ENCODE measurements at places on chromosomes 7 and 10. TPM values are rescaled to one million over a fixed set of nuclear protein-coding genes. Genes with fewer than 3 reads are reported as not detected.

DNA sequence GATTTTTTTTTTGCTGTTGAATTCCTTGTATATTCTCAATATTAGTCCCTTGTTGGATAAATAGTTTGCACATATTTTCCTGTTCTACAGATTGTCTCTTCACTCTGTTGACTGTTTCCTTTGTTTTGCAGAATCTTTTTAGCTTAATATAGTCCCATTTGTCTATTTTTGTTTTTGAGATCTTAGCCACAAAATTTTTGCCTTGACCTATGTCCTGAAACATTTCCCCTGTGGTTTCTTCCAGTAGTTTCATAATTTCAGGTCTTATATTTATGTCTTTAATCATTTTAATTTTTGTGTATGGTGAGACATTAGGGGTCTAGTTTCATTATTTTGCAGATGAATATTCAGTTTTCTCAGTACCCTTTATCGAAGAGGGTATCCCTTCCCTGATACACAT, 92.7 kb downstream of the LANCL2 start:
- DNase-seq, result no peak

- DNase-seq, result no peak
Measured at GRCh38 chr7:46532571-46532970, 611.5 kb upstream of the IGFBP3 start.

DNA sequence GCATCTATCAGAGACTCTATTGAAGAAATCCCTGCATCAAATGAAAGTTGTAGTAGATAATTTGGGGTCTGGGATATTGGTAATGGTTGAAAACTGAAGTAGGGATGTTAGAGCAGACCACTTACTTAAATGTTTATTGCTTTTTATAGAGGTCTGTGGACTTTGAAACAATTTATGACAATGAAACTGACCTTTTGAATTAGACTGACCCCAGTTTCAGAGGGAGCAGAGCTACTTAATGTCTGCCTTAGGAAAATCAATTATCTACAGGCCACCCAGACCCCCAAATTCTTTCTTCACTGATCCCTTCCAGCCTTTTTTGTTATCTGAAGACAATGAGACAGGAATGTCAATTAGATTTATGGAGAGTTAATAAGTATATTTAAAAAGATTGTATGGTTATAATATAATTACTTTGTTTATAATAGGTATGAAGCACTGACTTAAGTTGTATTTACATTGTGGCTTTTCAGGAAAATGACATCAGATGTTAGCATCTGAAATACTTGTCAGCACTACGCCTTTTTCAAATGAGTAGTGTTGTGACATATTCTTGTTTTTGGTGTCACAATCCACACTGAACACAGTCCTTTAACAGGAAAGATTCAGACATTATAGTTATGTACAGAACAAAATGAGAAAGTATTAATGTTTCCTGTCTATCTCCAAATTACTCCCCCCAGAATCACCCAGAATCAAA, 13.9 kb downstream of the MGAM2 start:
- DNase-seq, result no peak

DNA sequence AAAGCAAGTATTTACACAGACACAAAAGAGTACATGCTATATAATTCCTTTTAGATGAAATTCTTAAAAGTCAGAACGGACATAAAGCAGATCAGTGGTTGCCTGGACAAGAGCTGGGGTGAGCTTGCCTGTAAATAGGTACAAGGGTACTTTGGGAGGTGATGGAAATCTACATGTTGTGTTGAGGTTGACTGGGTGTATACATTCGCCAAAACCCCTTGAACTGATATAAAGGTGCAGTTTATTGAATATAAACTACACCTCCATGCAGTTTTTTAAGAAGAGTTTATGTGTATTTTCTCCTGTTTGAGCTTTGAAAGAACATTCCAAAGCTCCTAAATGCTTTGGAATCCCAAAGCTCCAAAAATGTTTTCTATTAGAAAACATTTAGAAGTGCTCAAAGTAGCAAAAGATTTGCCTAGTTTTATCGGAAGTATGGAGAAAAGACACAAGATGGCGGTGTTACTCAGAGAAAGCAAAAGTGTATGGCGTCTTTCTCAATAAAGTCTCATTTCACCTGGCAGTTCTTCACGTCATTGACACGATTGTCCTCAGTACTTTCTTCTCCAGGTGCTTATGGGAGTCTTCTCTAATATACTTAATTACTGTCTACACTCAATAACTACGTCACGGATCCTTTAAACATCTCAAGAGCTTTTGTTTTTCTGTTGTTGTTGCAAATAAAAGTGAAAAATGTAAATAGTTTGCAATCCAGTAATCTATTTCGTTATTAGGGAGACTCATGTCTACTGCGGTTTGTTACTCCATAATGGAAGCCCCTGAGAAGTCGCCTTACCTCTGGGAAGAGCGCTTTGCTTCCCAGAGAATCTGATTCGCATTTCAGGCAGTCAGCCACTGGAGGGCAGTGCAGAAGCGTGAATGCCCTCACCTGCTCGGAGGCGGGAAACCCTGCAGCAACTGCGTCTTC, 14.7 kb upstream of the SEC61G start:
- DNase-seq, result peak; percentile 73

DNA sequence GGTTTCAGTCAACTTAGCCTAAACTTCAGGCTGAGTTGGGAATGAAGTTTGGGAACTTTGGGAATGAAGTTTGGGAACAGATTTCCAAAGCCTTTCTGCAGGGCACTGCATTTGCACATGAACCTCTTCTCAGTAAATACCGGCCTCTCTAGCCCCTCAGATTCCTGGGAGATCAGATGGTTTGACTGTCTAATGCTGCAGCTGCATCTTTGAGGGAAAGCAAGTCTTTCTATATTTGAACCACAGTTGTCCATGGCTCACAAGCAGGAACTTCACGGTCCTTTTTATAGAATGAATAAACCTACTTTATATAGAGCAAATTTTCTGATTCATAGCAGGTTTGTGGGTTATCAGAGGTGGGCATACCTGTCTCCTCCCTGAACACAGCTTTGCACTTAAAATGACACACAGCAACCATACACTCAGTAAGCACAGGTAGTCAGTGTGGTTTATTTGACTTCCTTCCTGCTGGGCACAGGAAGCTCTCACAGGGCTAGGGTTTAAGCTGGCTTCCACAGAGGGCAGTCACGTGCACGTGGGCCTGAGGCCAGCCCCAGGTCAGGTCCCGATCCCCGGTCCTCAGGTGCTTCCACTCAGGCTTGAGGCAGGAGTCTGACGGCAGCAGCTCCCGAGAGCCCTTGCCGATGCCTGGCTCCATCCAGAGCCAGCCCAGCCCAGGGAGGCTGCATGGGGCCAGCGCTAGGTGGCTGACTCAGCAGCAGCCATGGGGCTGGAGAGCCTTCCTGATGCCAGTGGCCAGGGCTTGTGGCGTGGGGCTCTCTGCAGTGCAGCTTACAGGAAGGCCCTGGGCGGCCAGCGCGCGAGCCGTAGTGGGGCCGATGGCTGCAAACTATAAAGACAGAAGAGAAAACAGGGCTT, 12.8 kb upstream of the MMP21 start:
- DNase-seq, result no peak

GRCh38 chr10:86262688-86263181, 103.9 kb downstream of the GRID1 start:
- no peak for DNase-seq

The ARHGAP21 gene
- 26.6 TPM for total RNA-seq

The PPP1R3C gene
- 18.7 TPM for total RNA-seq

- DNase-seq, result no peak
Measured at GRCh38 chr7:154441811-154442210, 389.6 kb downstream of the DPP6 start.

DNA sequence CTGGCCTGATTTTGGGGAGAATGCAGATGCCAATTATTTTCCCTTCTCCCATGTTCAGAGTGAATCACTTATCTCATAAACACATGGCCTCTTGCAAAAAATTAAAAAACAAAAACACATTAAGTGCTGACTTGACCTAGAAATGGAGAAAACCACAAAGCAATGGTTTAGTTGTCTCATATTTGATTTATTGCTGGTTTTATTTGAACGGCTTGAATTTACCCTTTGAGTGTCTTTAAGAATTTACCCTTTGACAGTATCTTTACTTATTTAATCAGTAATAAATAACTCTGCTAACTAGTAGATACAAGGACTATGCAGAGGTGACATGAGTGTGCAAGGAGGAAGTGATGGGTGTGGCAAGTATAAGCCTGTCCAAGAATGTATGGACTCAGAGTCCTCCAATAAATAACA, 68.1 kb upstream of the GSDME start:
- DNase-seq, result no peak

GRCh38 chr10:59325116-59325515, 37.2 kb downstream of the FAM13C start:
- no peak for DNase-seq

The NAT16 gene
- not detected for total RNA-seq

The IDI2 gene
- not detected for total RNA-seq

The ZNF862 gene
- total RNA-seq, result 1.0 TPM

- DNase-seq, result no peak
Measured at GRCh38 chr7:77426521-77427051, 10.4 kb upstream of the GSAP start.

DNA sequence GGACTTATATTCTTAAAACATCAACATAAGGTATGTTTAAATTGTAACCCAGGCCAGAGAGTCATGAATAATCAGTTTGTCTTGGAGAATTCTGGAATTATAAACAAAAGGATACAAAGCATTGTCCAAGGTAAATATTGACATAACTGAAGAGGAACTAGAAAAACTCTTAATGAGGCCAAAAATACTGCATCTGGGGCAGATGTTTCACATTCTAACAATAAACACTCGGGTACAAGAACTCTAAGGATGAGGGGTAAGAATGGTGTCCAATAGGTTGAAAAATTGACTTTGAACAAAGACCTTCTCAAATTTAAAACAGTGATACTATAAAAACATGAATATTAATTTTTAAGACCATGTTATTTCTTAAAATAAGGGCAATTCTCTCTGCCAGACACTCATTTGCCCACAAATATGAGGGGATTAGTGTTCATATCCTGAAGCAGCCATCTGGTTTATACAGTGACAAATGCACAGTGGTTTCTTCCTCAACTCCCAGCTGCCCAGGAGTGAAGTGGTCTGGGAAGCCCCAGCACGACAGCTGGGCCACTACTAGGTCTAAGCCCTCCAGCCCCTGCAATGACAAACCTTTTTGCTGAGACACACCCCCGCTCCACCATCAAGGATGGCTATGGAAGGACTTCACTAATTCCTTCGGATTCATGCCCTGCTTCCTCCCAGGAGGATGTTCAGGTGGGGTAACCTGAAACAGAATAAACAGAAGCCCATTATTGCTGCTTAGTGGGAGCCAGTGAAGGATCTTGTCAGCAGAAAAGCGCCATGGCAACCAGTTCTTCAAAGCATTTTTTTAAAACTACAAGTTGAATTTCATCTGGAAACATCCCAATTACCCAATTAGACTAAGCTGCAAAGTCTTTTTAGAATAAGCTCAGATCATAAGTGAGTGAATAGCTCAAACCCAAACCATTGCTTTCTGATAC, 107.5 kb upstream of the ARID5B start:
- DNase-seq, result no peak

- DNase-seq, result no peak
Measured at GRCh38 chr7:132410385-132410784, 165.9 kb downstream of the PLXNA4 start.

The WASL gene
- 18.7 TPM for total RNA-seq

DNA sequence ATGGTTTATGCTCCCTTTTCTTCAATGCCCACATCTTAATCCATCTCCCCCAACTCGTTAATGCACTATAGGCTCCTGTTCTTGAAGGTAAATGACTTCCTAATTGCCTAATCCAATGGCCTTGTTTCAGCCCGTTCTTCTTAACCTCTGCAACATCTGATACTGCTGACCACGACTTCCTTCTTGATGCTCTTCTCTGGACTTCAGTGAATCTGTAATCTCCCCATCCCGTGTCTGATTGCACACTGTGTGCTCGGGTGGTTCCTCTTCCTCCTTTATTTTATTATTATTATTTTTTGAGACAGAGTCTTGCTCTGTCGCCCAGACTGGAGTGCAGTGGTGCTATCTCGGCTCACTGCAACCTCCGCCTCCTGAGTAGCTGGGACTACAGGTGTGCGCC, 58.9 kb downstream of the HIPK2 start:
- DNase-seq, result no peak

DNA sequence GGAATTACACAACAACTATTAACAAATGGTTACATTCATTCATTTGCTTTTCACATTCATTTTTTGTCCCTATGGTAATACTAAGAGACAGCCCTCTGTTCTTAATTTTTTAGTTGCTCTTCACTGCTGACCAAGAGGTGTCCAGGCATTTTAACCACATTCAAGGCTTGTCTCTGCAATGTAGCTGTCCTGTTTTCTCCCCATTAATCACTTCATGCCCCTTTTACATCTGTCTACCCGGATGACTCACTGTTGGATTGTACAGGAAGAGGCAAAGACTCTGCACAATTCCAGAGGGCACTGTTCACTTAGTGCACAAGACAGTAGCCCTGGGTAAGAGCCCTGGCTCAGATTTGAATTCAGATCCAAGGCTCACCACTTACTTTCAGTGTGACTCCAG, 168.5 kb downstream of the NOC3L start:
- no peak for DNase-seq

- DNase-seq, result peak; percentile 56
Measured at GRCh38 chr10:101489355-101489754, 98.7 kb downstream of the POLL start.

GRCh38 chr7:9488555-9488954, 1055.1 kb downstream of the NXPH1 start:
- no peak for DNase-seq

The FGFBP3 gene
- 1.1 TPM for total RNA-seq

The TRIM74 gene
- 1.4 TPM for total RNA-seq

- no peak for DNase-seq
Measured at GRCh38 chr7:149887311-149887710, 13.5 kb downstream of the ATP6V0E2 start.

GRCh38 chr7:28984631-28985030, 26.5 kb upstream of the TRIL start:
- DNase-seq, result no peak

GRCh38 chr7:25031007-25031406, 51.0 kb upstream of the OSBPL3 start:
- DNase-seq, result no peak

- DNase-seq, result no peak
Measured at GRCh38 chr7:132130497-132130896, 445.8 kb downstream of the PLXNA4 start.

GRCh38 chr10:99676426-99676825, 17.1 kb downstream of the ENTPD7 start:
- DNase-seq, result no peak

DNA sequence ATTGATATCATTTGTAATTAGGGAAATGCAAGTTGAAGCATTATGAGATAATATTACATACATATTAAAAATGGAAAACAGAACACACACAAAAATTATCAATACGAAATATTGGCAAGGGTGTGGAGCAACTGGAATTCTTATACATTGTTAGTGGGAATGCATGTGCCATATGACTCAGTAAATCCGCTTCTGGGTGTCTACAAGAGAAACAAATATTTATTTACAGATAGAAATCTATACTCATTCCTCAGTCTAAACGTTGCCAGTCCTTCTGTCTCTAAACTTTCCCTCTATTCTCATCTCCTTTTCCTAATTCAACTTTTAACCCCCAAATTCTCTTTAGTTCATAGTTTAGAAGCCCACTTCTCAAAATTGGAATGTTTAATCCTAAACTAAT, 170.4 kb upstream of the LRRTM3 start:
- DNase-seq, result no peak

The IFIT3 gene
- total RNA-seq, result 3.1 TPM

- peak; percentile 5 for DNase-seq
Measured at GRCh38 chr10:125263551-125263950, 103.2 kb upstream of the CTBP2 start.

- no peak for DNase-seq
Measured at GRCh38 chr7:106893591-106893990, 28.5 kb downstream of the PIK3CG start.

- no peak for DNase-seq
Measured at GRCh38 chr7:44163591-44163990, 22.5 kb upstream of the MYL7 start.

The TAS2R41 gene
- not detected for total RNA-seq

The MOGAT3 gene
- total RNA-seq, result 22.5 TPM

The NUTM2E gene
- not detected for total RNA-seq

Measured in HepG2 (cell line).